ENCODE measurements at places on chromosomes 12 and 14.
A peak's percentile ranks its signal among the peaks of the same experiment; 100 is the strongest.

- no peak for DNase-seq
These were observed 17.2 kb downstream of the FBXO34 start for GRCh38 chr14:55288439-55288838.

- DNase-seq = peak; percentile 73
These were observed 42.0 kb upstream of the GPR68 start for GRCh38 chr14:91286530-91286937.

DNA sequence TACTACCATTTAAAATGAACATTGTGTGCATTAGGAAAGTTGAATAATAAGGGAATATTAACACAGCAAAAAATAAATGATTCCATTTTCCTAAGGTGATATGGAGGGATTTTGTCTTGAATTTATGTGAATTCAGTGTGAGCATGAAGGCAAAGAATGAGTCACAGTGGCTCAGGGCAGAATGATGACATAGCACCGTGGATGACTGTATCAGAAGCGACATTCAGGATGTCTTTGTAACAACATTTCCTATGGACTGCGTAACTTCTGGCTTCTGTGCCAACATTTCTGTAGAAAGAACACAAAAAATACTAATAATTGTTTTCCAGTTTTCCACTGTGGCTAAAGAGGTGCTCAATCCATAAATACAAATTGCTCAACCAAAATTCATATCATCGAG lies 54.6 kb downstream of the TTC8 start:
- no peak for DNase-seq

DNA sequence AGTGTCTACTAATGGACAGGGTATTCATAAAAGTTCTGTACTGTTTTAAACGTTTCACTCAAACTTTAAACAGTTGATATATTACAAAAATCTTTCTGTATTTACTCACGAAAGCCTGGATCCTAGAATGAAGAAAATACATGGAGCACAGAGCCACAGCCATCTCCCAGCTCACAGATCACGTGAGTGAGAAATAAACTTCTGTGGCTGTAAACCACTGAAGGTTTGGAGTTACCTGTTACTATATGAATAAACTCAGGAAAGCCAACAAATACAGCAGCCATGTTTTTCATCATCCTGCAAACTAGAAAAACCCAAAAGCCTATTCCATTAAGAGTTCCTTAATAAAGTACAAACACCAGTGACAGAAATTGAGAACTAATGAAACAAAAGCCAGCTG lies 867 bp upstream of the TDG start:
- DNase-seq = no peak

Data from activated gamma-delta T cell treated with anti-CD3 and anti-CD28 coated beads, Interleukin-2, amount 50 U/mL, for 16 hours (primary cell).